ENCODE measurements at places on chromosomes 7 and 10. TPM values are rescaled to one million over a fixed set of nuclear protein-coding genes. Genes with fewer than 3 reads are reported as not detected.

The LRRC17 gene
- total RNA-seq, result 43.8 TPM

The CALCR gene
- total RNA-seq, result 9.4 TPM

The NUPR2 gene
- total RNA-seq, result 0.18 TPM

GRCh38 chr7:25262586-25262985, 34.3 kb upstream of the NPVF start:
- DNase-seq, result no peak

DNA sequence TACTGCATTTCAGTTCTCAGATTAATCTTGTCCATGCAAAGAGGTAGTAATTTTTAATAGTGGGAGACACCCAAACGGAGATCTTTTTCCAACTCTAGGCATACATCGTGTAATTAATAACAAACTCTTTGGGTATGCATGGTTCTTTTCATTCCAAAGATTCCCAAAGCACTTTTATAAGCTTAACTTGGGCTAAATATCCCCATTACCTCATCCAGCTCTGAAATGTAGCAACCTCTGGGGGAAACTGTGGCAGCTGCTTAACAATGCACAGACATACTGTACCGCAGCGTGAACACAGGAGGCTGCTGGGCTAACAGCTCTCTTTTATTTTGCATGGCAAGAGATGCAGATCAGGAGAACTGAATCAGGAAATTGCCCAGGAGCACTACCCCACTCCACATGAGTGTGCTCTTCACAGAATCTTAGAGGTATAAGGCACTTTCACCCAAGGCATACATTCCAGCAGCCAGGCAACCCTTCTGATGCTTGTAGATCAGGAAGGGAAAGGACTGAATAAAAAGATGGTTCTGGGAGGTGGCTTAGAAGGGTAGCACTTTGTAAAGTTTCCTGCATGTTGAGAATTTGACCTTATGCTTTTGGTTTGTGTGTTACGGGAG, 114.4 kb upstream of the GLI3 start:
- peak; percentile 91 for DNase-seq

DNA sequence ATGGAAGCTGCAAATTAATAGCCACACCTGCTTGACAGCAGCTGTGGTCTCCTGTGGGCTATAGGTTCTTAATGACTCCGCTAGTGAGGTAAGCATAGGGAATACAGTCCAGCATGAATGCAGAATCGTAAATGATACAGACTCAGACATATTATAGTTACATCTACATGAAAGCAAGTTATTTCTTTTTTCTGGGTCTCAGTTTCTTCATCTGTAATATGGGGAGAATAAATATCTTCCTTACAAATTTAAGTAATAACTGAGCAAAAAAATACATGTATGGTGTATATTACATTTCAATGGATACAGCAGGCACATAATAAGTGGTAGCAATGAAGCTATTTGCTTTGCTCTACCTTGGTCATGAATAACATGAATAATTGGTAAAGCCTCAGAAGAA, 245.9 kb upstream of the RHOBTB1 start:
- DNase-seq, result peak; percentile 79

All from muscle of leg (tissue), 16 donors.